ENCODE measurements at places on chromosomes 1 and 21.

GRCh38 chr1:170714163-170714562 lies 50.2 kb downstream of the PRRX1 start:
- no peak for DNase-seq

DNA sequence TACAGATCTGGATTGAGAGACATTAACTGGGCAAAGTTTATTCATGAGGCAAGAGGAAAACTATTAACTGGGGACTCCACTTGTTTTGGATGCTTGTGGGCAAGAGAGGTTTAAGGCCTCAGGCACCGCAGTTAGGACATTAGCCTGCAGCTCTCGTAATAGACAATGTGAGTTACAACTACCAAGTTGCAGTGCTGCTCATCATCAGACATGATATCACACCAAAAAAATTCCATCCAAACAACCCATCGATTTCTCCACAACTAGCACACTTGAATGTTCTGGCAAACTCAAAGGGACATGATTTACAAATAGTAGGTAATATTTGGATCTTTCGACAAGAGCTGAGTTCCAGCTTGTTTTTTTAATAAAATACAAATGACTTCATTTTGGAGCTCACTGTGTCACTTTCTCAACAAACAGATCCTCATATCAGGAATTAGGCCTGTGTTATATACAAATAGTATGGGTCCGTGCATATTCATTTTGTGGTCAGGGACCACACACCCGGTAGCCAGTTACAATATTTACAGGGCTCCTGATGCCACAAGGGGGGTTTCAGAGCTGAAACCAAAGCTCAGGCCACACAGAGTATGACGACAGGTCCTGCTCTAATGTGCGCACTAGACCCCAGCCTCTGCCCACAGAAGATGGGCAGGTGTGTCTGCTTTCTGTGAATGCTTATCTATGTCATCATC lies 128.0 kb downstream of the TGFBR3 start:
- DNase-seq, result peak; percentile 43

DNA sequence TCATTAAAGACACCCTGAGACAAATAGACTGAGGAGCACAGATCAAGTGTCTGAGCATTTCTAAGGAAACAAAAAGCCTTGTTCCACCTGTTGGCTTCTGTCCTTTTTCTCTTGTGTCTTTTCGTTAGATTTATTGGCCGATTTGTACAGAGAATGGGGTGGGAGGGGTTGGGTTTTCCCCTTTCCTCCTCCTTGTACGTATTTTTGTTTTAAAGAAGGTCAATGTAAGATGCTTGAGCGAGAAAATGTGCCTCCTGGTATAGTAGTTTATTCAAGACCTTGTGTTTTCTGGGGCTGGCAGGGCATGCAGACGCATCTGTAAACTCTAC lies 1.2 kb downstream of the BCL9 start:
- DNase-seq, result no peak

DNA sequence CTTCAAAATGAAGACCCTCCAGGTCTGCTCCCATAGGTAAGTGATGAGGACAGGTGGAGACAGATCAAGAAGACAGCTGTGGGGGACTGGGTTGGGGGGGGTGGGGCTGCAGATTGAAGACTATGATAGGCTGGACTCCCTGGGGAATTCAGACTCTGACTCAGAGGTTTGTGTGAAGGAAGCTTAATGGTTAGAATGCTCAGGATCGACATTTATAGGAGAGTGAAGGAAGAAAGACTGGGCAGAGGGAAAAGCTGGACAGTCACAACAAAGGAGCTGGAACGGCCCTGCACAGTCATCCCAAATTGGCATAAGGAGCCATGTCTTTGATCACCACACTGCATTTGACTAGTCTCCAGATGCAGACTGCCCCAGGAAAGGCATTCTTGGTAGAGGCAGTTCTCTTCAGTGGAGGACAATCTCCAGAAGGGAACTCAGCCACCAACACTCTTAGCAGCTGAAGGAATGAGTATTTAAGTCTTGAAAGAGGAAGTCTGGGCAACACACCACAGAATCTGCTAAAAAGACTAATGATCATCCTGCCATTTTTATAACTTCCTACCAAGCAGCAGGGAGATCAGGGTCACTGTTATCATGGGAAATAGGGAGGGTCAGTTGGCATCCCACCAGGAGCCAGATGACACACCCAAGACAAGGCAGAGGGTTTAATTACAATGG lies 120.0 kb upstream of the ZC3H11B start:
- no peak for DNase-seq

- no peak for DNase-seq
Measured at GRCh38 chr1:67170751-67171573, 4.7 kb downstream of the IL23R start.

DNA sequence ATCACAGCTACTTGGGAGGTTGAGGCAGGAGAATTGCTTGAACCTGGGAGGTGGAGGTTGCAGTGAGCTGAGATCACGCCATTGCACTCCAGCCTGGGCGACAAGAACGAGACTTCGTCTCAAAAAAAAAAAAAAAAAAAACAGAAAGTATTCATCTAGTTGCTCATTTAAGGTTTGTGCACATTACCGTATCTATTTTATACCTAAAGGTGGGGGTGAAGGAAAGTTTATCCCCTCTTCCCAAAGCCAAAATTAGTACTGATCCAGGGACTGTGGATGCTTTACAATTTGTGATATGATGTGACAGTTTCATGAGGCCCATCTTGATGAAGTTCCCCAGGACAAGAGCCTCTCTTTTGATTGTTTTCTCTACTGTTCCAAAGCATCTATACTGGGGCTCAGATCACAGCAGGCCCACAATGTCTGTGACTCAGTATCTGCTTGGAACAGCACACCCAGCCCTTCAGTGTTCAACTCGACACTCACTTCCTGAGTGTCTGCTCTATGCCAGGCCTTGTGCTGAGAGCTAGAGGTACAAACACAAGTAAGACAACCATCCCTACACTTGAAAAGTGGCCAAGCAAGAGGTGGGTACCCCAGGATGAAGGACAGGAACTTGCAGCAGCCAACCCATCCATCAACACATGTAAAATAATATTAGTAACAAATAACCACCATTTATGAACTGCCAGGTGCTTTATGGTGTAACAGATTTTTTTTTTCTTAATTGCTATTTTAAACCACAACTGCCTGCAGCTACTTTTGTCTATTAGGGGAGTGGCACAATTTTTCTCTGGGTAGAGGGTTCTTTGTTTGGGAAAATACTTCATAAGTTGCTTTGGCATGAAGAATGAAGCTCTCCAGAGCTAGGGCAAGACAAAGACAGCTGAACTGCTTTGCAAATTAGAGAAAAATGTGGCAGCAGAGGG lies 29.0 kb upstream of the KHDRBS1 start:
- no peak for DNase-seq

- no peak for DNase-seq
Measured at GRCh38 chr1:31809698-31810097, 6.1 kb downstream of the SPOCD1 start.

DNA sequence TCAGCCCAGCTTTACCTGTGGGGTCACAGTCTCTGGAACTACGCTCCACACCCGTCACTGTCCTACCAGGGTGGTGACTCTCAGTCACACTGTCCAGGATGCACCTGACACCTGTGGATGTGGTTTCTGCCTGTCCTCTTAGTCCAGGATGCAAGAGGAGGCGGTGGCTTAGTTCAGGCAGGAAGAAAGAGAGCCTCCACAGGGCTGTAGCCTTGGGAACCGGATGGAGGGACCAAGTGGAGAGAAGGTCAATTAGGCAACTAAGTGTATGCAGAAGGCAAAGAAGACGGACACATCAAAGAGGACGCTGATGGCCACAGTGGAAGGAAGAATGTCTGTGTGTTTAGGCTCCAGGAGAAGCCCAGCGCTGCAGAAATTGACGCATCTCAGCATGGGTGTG lies 153.9 kb upstream of the IRF2BP2 start:
- DNase-seq, result no peak

GRCh38 chr21:16624479-16625118 lies 888.2 kb upstream of the CXADR start:
- no peak for DNase-seq

DNA sequence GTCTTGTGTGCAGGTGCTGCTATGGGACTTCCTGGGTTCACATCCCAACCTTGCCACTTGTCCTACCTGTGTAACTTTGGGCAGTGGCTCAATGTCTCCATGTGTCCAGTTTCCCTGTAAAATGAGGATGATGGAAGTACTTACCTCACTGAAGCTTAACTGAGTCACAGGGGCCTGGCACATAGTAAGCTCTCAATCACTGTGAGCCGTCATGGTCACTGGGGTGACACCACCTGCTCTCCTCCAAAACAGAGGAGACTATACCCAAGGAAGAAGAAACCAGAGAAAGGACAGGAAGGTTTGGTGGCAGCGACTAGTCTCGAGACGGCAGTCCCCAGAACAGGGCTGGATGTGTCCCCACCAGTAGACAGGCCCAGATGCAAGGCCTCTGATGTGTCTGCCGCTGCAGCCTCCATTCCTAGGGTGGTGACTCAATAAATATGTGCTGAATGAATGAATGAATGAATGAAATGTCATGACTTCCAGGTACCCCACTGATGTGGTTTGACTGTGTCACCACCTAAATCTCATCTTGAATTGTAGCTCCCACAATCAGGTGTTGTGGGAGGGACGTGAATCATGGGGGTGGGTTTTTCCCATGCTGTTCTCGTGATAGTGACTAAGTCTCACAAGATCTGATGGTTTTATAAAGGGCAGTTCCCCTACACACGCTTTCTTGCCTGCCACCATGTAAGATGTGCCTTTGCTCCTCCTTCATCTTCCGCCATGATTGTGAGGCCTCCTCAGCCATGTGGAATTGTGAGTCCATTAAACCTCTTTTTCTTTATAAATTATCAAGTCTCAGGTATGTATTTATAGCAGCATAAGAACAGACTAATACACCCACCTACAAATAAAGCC lies 13.0 kb upstream of the LRP8 start:
- no peak for DNase-seq

GRCh38 chr1:112735752-112736151 lies 20.6 kb upstream of the PPM1J start:
- no peak for DNase-seq

DNA sequence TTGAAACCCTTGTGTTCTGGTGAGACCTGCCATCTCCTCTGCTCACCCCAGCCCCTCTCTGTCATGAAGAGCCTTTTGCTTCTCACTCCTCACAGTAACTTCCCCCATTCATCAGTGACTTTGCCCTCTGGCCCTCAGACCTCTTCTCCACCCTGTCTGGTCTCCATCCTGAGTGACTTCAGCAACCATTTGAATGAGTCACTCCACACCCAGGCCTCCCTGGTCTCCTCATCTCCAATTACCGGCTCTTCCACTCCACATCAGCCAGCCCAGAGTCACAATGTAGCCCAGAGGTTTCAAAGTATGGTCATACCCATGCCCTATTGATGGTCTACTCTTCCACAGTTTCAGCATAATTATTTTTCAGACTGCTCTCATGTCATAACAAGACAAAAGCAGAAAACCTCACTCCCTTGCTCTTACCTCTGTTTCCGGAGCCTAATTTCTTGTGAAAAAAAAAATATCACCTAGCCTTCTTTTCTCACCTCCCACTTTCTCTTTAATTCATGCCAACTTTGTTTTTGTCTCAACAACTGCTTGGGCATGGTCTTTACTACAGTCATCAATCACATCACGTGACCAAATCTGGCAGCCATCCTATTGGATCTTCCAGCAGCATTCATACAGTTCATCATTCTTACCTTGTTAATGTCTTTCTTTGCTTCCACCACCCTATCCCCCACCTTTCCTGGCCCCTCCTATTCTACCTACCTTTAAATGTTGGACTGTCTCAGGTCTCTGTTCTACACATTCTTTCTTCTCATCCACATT lies 35.6 kb upstream of the NEK7 start:
- DNase-seq, result peak; percentile 26

- no peak for DNase-seq
Measured at GRCh38 chr1:237712586-237713157, 178.1 kb downstream of the ZP4 start.

- peak; percentile 19 for DNase-seq
Measured at GRCh38 chr1:200379432-200379757, 30.4 kb downstream of the ZNF281 start.

GRCh38 chr1:36838888-36839287 lies 195.4 kb downstream of the GRIK3 start:
- DNase-seq, result no peak

DNA sequence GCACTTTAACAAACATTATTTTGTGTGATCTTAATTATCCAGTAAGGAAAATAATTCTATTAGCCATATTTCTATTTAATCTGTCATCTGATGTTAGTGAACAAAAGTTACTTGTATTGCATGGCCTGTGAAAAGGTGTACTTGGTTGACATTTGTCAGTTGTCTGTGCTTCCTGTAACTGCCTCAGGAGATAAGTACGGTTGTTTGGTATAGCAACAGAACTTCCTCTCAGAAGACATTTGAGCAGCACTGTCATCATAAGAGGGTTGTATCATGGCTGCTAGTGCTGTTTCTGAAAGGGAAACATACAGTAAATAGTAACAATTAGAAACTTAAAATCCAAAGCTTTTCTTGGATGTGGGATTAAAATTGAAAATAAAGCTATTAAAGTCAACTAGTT lies 3.4 kb downstream of the BLZF1 start:
- DNase-seq, result no peak

DNA sequence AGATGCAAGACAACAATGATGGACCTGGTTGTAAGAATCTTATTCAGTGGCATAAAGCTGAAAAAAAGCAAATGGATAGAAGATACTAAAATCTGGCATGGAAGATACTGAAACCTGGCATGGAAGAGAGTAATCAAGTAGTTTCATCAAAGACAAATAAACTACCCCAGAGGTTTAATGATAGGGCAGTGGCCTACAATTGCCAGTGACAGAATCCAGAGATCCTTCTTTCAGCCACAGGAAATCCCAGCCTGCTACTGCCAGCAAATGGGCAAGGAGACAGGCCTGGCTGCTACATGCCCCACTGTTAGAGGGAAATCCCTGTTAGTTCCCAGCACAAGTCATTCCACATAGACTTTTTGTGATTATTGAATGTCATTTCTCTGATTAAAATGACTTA lies 409.4 kb downstream of the VAV3 start:
- DNase-seq, result no peak

DNA sequence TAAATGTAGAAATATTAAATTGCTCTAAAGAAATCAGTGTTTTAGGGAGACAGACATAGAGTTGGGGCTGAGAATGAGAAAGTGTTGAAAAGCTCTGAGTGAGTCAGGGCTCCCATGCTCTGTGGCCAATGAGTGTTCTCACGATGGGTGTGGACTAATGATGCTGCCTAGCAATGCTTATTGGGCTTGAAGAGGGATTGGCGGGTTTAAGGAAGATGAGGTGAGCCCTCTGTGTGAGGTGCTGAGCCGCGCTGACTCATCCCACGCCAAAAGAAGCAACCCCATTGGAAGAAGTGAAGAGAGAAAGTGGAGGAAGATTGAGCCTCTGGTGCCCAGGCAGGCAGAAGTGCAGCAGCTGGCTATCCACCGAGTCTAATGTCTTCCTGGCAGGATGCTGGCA lies 65.1 kb upstream of the DPT start:
- no peak for DNase-seq

DNA sequence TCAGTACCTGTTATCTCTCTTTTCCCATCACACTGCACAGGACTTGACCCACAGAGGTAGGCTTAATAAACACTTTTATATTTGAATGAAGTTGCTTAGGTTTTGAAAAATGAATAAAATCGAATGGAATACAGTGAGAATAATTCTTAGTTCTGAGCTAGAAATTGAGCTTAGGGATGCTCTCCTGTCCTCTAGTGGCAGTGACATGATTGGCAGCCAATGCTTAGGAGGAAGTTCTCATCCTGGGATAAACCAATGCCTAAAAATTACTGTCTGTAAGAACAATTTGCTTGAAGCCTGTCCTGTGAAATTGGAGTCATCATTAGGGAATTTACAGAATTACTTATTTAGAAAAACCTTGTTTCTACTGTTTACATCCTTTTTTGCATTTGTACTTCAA lies 21.3 kb upstream of the CYP4X1 start:
- DNase-seq, result no peak

Measured in T1000 (cell line).